Fibroblast of skin of right biceps (primary cell): ENCODE measurements at places on chromosomes 5 and 9.

- DNase-seq = peak; percentile 84
These were observed 460.5 kb downstream of the MAN2A1 start for GRCh38 chr5:110150199-110150598.

DNA sequence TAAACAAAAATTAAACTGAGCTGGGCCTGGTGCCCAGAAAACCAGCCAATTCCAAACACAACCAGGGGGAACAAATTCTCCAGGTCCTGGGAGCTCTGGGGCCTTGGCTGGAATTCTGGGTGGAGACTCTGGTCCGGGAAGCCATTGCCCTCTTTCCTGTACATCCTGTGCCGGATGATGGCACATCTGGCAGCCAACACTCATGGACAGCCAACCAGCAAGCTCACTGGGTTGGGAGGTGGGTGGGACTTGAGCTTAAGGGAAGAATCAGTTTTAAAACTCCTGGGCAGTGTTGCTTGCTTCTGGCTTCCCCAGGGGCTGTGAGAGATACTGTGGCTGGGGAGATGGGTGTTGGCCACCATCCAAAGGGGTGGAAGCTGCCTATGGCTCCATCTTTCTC lies 56.1 kb downstream of the PCDH1 start:
- DNase-seq = peak; percentile 64

DNA sequence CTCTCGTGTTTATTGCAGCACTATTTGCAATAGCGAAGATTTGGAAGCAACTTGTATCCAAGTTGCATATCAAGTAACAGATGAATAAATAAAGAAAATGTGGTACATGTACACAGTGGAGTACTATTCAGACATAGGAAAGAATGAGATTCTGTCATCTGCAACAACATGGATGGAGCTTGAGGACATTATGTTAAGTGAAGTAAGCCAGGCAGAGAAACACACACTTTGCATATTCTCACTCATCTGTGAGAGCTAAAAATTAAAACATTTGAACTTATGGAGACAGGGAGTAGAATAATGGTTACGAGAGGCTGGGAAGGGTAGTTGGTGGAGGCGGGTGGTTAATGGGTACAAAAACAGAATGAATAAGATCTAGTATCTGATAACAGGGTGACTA lies 56.3 kb downstream of the COX7C start:
- DNase-seq = no peak

DNA sequence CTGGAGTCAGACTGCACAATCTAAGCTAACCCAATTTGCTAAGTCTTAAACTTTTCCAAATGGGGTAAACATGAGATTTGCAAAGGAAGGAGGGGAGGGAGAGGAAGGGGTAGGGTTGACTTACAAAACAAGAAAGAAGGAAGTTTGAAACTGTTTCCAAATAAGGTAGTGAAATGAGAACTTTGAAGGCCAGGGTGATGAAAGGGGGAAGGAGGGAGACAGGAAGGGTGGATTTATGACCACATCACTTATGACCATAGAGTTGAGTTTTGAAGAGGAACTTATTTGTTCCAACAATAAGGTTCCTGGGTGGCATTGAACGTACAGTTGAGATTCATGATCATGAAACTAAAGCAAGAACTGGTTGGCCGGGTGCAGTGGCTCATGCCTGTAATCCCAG lies 72.5 kb upstream of the DAPK1 start:
- peak; percentile 2 for DNase-seq

- DNase-seq = peak; percentile 83
These were observed 91.5 kb upstream of the NFIL3 start for GRCh38 chr9:91515074-91515687.

- DNase-seq = peak; percentile 57
These were observed 2.2 kb upstream of the GNPDA1 start for GRCh38 chr5:142014911-142015584.

GRCh38 chr9:79173932-79174331 lies 397.8 kb upstream of the TLE4 start:
- no peak for DNase-seq

DNA sequence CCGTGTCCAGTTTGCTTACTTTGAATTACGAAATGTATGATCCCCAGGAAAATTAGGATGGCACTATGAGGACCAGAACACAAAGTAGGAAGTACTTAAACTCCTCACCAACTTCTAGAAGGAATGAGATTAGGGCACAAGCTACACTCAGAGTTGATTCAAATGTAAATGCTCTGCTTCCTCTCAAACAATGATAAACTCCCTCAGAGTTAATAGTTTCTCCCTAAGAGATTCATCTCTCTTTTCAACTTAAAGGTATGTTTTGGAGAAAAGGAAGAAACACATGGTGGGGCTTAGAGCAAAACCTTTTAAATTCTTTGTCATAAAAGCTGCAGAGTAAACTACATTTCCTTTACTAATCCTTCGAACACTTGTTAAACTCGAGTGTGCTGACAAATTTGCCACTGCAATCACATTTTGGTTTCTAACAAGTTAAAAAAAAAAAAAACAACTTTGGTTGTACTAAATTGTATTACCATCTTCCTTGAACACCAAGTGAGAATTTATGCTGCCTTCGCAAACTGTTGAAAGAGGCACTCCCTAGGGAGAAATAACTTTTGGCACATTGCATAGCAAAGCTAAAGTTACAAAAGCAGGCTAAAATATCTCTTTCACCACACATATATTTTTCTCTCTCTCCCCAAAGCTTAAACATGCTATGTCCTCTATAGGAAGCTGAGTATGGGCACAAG lies 66.6 kb downstream of the DENND1A start:
- DNase-seq = peak; percentile 65

DNA sequence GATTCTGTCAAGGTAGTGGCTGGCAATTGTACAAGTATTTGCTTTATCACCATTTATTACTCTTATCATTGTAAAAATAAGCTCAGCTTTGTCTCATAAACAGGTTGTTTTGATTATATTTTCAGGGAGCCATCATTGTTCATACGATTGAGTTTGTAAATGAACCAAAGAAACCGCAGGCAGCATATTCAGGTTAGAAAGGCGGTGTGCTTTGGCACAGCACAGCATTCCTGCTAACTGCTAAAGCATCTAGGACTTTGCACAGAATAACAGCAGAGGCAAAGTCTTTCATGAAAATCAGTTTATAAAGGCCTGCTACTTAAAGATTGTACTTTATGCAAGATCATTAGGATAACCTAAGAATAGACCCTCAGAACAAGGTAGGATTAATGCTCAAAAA lies 281.5 kb upstream of the SLC24A2 start:
- no peak for DNase-seq

GRCh38 chr5:137733922-137734321 lies 2.0 kb downstream of the KLHL3 start:
- no peak for DNase-seq

GRCh38 chr9:81417941-81418340 lies 271.4 kb downstream of the TLE1 start:
- no peak for DNase-seq

DNA sequence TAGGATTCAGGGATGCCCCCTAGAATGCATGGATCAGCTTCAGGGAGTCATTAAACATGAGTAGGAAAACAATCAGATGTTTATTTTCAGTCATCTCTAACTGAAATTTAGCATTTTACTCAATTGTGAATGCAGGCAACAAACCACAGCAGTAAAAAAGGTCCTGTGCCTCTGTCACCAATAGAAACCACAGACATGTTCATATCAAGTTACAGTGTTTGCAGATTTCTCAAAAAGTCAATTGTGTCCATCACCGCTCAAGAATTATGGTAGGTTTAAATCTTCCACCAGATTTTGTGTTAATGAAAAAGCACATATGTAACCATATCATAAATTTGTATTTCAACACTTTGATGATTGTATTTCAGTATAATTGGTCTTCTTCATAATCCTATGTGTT lies 68.4 kb upstream of the SLC1A1 start:
- no peak for DNase-seq

DNA sequence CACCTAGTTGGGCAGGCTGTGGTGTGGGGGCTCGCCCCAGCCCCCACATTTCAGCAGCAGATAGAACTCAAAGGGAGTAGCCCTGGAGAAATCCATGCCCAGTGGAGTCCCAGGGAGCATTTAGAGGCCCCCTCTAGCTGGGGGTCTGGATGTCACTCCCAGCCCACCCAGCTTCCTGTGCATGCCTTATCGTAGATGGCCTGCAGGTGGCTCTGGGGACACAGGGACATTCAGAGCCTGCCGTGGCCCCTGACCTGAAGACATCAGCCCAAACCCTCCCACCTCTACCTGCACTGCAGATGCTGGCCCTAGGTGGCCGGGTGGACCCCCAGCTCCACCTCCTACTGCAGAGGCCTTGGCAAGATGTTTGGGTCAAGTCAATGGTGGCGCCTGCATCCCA lies 49.0 kb upstream of the LMX1B start:
- no peak for DNase-seq

GRCh38 chr5:134118212-134118835 lies 3.8 kb downstream of the TCF7 start:
- no peak for DNase-seq

GRCh38 chr9:132341177-132341840 lies 13.5 kb downstream of the SETX start:
- DNase-seq = no peak

- DNase-seq = no peak
These were observed 40.8 kb downstream of the ZFR start for GRCh38 chr5:32403760-32404159.

DNA sequence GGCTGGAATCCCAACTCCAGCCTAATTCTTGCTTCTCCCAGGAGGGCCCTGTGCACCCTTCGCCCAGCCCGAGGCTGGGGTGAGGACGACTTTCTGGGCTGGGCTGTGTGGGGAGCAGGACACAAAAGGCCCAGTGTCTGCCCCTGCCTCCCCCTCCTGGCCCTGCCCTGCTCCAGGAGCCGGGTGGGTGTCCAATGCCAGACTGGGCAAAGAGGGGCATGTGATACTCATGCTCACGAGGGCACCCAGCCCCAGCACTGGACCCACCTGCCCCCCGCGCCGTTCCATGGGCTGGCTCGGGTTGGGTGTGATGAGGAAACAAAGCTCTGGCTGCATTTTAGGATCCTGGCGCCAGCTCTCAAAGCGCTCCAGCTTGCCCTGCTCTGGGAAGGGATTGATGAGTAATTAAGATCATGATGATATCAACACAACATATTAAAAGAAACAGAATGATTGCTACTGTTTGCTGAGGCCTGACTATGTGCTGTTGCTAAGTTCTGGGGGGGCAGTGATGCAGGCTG lies 30.7 kb downstream of the LHX2 start:
- DNase-seq = no peak

GRCh38 chr5:143024228-143024920 lies 254.2 kb downstream of the ARHGAP26 start:
- DNase-seq = no peak

- DNase-seq = no peak
These were observed 11.9 kb downstream of the APBA1 start for GRCh38 chr9:69660304-69660703.

DNA sequence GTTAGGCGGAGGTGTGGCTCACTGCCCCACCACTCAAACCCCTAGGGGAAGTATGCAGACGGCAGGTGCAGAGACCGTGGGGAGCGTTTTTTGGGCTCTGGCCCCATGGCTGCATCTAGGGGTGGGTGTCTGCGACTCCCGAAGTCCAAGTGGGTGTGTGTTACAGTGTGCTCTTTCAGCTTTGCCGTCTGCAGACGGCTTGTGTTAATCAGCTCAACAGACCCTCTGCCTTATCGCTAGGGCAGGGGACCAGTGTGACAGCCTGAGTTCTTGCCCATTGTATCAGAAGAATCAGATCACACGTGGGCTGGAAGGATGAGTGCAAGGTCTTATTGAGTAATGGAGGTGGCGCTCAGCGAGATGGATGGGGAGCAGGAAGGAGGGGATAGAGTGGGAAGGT lies 162.8 kb downstream of the ENC1 start:
- DNase-seq = no peak

DNA sequence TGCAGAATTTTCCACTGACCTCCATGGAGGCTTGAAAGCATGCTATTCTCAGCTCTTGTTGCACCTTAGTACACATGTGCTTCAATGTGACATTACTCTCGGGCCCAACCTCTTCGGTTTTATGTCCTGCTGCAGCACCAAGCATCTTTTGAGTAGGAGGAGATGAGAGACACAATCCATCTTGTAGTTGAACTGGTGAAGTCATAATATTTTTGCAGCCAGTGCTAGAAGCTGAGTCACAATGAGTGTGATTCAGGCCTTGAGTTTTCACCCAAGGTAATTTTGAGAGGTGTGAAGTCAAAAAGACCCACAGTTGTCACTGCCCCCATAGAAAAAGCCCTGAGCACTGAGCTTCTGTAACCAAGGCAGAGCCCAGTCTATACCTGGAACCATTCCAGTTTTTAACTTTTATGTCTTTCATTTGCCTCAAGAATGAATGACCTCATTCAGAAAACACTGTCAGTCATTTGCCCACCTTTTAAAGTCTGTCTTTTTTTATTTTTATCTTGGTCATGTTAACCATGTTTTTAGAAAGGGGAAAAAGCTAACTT lies 117.7 kb downstream of the ZNF462 start:
- peak; percentile 55 for DNase-seq

GRCh38 chr5:42655982-42656650 lies 100.5 kb upstream of the CCDC152 start:
- peak; percentile 3 for DNase-seq

- DNase-seq = no peak
These were observed 588.8 kb upstream of the KLF4 start for GRCh38 chr9:108078375-108078774.

GRCh38 chr5:94281236-94281801 lies 337.1 kb downstream of the KIAA0825 start:
- DNase-seq = no peak

DNA sequence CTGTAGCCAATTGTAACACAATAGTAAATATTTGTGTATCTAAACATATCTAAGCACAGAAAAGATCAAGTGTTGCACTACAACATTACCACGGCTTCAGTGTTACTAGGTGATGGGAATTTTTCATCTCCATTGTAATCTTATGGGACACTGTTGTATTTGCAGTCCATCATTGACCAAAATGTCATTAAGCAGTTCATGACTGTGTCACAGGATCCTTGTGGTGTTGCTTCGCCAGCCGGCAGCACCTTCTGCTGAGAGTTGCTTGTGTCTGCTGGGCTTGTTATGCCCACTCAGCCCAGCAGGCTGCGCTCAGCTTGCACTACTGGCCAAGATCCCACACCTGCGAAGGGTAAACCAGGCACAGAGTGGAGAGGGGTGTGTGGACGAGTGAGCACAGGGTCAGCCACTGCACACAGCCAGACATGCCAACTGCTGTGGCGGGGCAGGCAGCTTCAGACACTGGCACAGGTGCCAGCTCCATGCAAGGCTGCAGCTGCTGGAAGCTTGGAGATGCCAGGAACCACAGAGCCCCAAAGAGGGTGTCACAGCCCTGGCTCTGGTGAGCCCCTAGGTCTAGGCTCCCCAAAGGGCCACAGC lies 273.7 kb downstream of the CETN3 start:
- no peak for DNase-seq
